Right cardiac atrium (tissue), 5 donors: ENCODE measurements at places on chromosomes 16 and 17. TPM values are rescaled to one million over a fixed set of nuclear protein-coding genes. Genes with fewer than 3 reads are reported as not detected.
A peak's percentile ranks its signal among the peaks of the same experiment; 100 is the strongest.

The TBC1D26 gene
- total RNA-seq, result not detected

The KRTAP4-5 gene
- not detected for total RNA-seq

GRCh38 chr16:56603589-56603988 lies 4.8 kb upstream of the MT2A start:
- peak; percentile 66 for DNase-seq

DNA sequence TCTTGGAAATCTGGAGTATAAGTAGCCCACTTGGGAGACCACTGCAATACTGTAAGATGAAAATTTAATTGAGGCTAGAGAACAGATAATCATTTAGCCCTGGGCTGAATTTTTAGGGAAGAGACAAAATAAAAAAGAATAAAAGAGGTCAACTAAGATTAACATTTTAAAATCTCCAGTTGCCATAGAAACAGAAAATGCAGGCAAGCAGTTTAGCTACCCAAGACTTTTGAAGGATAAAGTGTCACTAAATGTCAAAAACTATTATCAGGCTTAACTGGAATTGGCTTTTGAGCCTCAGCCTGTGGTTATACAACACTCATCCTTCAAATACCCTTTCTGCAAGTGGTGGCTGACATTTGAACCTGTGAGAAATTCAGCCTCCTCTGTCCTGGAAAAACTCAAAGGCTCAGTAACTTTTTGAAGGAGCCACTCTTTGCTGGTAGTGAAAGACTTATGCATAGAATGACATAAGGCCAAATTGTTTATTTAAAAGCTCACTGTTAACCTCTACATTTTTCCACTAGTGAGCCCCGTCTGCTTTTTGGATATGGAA lies 220.7 kb upstream of the KCNJ16 start:
- DNase-seq, result no peak

GRCh38 chr17:13933441-13934276 lies 135.6 kb upstream of the COX10 start:
- DNase-seq, result no peak

- DNase-seq, result no peak
These were observed 1.9 kb upstream of the MYL11 start for GRCh38 chr16:30372725-30373124.

- DNase-seq, result no peak
These were observed 4.8 kb downstream of the BAIAP3 start for GRCh38 chr16:1338119-1338730.

The ESRP2 gene
- total RNA-seq, result 0.14 TPM

The CHST4 gene
- total RNA-seq, result not detected

The C16orf96 gene
- total RNA-seq, result 0.09 TPM

DNA sequence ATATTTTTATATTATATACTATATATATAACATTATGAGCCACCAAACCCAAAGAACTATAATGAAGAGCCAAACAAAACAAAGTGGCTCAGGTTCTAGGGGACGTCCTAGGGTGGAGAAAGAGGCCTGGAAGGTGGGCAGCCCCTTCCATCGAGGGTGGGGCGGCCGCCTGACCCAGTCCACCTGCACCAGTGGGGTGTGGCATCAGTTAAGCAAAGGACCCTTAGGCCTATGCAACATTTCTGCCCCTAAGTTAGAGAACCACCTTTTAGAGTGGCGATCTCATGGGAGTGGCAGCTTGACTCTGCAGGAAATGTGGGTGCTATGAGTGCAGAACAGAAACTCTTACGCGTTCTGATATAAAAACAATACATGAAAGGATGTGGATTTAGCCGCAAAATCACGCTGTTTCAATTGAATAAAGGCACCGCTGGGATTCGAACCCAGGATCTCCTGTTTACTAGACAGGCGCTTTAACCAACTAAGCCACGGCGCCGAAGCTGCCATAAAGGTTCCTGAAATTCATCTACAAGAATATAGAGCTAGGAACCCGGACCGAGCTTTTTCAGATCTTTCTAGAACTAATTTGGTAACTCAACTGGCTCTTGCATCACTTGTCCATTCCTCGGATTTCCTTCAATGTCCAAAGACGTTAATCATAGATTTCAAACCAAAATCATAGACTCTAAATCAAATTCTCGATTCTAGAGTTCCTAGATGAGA lies 15.6 kb upstream of the AURKB start:
- DNase-seq, result no peak

- DNase-seq, result peak; percentile 70
These were observed 41.3 kb downstream of the GAS7 start for GRCh38 chr17:10156948-10157607.

DNA sequence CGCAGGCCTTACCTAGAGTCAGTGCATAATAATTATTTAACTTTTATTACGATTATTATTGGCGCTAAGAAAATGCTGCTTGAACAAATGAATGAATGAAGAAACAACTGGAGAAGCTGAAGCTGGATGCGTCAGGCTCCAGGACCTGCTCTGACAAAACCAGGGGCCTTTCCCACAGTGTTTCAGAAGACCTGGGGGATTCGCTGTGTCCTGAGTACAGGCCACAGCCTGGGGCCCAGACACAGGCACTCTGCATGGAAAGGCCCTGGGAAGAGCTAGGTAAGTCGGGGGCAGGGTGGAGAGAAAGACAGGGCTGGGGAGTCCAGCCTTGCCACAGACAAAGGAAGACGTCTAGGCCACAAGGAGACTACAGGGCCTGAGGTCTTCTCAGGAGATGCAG lies 226.1 kb downstream of the ZNF423 start:
- DNase-seq, result no peak

- peak; percentile 81 for DNase-seq
These were observed 54.2 kb upstream of the IL34 start for GRCh38 chr16:70592106-70592571.

The UBB gene
- 1,520 TPM for total RNA-seq

The TMIGD1 gene
- total RNA-seq, result not detected

The XYLT1 gene
- 11.7 TPM for total RNA-seq

The IL32 gene
- total RNA-seq, result 37.7 TPM

DNA sequence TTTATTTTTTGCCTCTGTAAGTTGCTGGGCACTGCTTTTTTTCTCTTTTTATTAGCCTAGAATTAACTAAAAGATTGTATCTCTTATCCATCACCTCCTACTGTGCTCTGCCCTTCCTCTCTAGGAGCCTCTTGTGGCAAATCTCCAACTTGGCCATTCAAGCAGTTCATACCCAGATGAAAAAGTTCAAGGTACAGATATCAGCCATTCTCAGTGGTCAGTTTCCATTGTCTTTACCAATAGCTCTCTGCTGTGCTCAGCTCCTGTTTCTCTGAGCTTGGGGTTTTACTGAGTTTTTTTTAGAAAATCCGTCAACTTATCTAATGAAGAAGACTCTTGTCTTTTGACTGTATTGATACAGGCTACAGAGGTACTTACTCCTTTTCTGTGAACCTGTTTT lies 15.6 kb downstream of the MOSMO start:
- no peak for DNase-seq

- DNase-seq, result no peak
These were observed 105.8 kb downstream of the TANC2 start for GRCh38 chr17:63071797-63072196.

The NGFR gene
- 25.3 TPM for total RNA-seq

GRCh38 chr16:67672306-67672705 lies 5.7 kb downstream of the C16orf86 start:
- DNase-seq, result no peak

The C16orf82 gene
- total RNA-seq, result not detected

DNA sequence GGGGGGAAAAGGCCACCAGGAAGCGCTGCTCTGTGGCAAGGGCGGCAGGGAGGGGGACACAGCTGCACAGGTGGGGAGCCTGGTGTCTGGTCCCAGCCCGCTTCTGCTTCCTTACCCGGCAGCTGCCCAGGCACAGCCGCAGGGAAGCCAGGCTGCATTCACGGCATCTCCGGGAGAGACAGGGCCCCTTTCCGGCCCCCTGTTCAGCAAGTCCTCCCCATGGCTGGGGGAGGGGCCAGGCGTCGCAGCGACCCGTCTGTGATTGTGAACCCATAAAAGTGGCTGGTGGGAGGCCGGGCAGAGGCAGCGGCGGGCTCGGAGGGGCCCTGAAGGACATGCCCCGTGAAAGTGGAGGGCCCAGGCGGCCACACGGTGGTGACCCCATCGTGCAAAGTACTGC lies 28.7 kb downstream of the SOX8 start:
- peak; percentile 19 for DNase-seq

The SBK1 gene
- 1.3 TPM for total RNA-seq

DNA sequence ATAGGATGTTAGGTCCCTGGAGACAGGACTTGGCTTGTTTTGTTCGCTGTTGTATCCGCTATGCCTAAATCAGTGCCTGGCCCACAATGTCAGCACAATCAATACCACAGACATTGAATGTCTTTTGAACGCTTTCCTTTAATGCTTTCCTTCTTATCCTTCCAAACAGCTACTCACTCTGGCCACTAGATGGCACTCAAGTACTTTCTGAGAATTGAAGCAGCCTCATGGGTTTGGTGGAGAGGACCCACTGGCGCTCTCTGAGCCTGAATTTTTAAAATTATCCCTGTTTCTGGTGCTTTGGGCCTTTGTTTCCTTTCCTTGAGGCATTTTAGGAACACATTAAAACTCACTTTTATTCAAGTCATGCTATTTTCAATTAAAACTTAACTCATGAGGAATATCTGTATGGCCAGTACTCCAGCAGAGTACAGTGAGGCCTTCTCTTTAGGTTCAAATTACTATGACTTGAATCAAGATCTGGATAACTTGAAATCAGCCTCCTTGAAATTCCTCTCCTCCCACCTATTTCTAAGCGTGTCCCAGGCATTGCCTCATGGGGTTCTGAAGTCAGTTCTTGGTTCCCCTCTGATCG lies 3.2 kb upstream of the NLRP1 start:
- DNase-seq, result no peak

- peak; percentile 89 for DNase-seq
These were observed at the start of the genes KCTD19 and LRRC36 for GRCh38 chr16:67326472-67327309. Gene KCTD19, minus strand, starts transcription at chr16:67326741. Its CDS starts 34 bp downstream, at chr16:67326707. Gene LRRC36, plus strand, starts transcription at chr16:67326815. Its CDS starts 48 bp downstream, at chr16:67326863.

GRCh38 chr16:4373909-4374742 lies 2.5 kb downstream of the VASN start:
- peak; percentile 92 for DNase-seq

The PRCD gene
- 11.5 TPM for total RNA-seq

The NDE1 gene
- 16.5 TPM for total RNA-seq

DNA sequence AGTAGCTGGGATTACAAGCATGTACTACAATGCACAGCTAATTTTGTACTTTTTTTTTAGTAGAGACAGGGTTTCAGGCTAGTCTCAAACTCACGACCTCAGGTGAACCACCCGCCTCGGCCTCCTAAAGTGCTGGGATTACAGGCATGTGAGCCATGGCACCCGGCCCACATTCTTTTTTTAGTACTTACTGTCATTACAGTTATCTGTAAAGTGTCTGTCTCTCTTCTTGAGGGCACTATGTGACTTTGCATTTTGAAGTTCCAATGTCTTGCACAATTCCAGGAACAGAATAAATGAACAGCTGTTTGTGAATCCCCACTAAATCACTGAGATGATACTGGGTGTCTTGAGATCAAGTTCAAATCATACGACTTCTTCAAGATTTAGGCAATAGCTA lies 1540.3 kb downstream of the CDH11 start:
- peak; percentile 58 for DNase-seq

DNA sequence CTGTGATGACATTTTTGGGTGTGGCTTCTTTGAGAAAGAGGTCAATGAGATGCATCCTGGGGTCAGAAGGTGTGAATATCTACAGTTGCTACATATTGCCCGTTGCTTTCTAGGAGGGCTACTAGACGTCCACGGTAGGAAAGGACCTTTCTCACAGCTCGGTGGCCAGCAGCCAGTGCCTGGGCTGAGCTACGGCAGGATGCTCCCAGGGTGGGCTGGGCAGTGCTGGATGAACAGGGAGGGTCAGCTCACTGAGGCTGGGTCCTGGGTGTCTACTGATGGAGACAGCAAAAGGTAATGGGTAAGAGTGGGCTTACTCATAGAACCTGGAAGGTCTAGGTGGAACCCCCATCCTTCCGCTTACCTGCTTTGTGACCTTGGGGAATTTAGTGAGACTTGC lies 188.3 kb upstream of the WSCD1 start:
- no peak for DNase-seq

GRCh38 chr16:82037666-82038065 lies 2.6 kb downstream of the HSD17B2 start:
- DNase-seq, result no peak

GRCh38 chr17:79838522-79839274 lies 542 bp downstream of the CBX4 start:
- DNase-seq, result peak; percentile 50

- DNase-seq, result no peak
These were observed 597.7 kb downstream of the TMEM114 start for GRCh38 chr16:7992616-7993015.

The DOC2B gene
- 3.0 TPM for total RNA-seq

DNA sequence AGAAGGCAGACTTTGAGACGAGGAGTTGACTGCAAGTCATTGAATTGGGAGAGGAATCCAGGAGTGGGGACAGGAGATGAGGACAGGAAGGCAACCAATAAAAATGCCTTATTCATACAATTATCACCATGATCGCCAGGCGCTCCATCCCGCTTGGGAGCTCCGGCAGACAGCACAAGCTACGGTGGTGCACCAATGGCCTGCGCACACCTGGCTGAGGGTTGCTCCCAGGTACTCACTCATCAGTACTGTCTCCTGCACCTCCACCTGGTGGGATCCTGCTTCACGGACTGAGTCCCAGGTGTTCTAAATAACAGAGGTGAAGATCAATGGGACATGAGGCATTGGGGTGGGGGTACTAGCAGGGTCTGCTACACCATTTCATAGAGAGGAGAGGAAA lies 160.0 kb upstream of the TNRC6C start:
- no peak for DNase-seq

The KIF18B gene
- 1.1 TPM for total RNA-seq

The KRTAP3-2 gene
- not detected for total RNA-seq

DNA sequence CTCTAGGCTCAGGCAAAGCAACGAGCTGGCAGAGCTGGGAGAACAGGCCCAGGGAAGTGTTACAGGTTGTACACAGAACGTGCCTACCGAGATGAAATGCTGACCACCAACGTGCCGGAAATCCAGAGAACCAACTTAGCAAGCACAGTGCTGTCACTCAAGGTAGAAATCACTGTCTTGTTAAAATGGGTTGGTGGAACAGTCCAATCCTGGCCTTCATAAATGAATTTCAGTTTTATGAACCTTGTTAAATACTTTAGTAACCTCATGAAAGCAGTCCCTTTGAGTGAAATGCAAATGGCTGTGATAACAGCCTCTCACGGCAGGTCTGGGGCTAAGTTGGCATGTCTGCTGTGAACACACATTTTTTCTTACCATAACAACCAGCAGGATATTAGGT lies 29.0 kb downstream of the ETV4 start:
- DNase-seq, result no peak

GRCh38 chr16:28187595-28188004 lies 24.2 kb downstream of the XPO6 start:
- DNase-seq, result no peak

- DNase-seq, result no peak
These were observed 198.4 kb upstream of the TBX2 start for GRCh38 chr17:61201211-61201610.

GRCh38 chr17:61254904-61255303 lies 144.7 kb upstream of the TBX2 start:
- no peak for DNase-seq

- DNase-seq, result no peak
These were observed 130.2 kb downstream of the STXBP4 start for GRCh38 chr17:55098765-55099164.
